ENCODE measurements at places on chromosomes 4 and X.

- no peak for DNase-seq
Observed at GRCh38 chrX:35622601-35623000, 175.5 kb upstream of the MAGEB16 start.

DNA sequence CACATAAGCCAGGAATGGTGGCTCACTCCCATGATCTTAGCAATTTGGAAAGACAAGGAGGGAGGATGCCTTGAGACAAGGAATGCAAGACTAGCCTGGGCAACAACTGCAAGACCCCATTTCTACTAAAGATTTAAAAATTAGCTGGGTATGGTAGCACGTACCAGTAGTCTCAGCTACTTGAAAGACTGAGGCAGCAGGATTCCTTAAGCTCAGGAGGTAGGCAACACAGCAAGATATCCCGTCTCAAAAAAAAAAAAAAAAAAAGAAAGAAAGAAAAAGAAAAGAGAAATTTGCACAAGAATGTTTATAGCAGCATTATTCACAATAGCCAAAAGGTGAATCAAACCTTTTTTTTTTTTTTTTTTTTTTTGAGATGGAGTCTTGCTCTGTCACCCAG, 29.7 kb downstream of the PDS5A start:
- no peak for DNase-seq

- no peak for DNase-seq
Observed at GRCh38 chr4:55758570-55758969, 61.0 kb upstream of the EXOC1L start.

DNA sequence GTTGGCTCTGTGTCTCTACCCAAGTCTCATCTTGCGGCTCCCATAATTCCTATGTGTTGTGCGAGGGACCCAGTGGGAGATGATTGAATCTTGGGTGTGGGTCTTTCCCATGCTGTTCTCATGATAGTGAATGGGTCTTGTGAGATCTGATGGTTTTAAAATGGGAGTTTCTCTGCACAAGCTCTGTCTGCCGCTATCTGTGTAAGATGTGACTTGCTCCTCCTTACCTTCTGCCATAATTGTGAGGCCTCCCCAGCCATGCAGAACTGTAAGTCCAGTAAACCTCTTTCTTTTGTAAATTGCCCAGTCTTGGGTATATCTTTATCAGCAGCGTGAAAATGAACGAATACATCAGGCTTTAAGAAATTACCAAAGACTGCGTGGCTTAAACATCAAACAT, 31.2 kb downstream of the STIM2 start:
- no peak for DNase-seq

- no peak for DNase-seq
Observed at GRCh38 chr4:6695660-6696610, 2.3 kb downstream of the S100P start.

DNA sequence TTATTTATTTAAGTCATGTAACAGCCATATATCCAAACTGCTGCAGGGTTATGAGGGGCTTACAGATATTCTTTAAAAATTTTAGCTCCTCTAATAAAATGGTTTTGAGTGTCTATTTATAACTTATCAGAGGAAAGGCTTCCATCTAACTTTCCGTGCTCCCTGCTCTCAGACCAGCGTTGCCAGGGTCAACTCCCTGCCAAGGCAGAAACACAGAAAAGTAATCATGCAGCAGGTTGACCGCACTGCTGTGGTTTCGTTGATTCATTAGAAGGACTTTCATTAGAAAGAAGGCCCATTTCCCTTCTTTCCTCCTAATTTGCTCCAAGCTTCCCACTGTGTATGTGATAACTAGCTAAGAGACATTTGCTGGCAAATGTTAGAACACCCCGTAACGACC, 33.9 kb downstream of the BCLAF3 start:
- DNase-seq = no peak

- DNase-seq = no peak
Observed at GRCh38 chr4:125316401-125316790, 1.6 kb downstream of the FAT4 start.

- no peak for DNase-seq
Observed at GRCh38 chr4:105625214-105625613, 72.8 kb downstream of the ARHGEF38 start.

GRCh38 chr4:5218376-5219069, 167.2 kb downstream of the STK32B start:
- DNase-seq = no peak

GRCh38 chrX:84123585-84123984, 64.4 kb downstream of the RPS6KA6 start:
- DNase-seq = no peak

DNA sequence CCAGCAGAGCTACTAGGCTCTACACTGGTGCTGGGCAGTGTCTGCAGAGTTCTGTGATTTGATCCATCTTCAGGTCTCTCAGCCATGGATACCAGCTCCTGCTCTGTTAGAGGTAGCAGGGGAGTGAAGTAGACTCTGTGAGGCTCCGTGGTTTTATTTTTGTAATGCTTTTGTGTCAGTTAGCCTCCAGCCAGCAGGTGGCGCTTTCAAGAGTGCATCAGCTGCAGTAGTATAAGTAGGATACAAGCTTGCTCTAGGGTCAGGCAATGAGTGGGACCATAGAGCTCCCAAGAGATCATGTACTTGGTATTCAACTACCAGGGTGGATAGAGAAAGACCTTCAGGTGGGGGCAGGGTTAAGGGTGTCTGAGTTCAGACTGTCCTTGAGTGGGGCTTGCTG, 362.5 kb upstream of the TRAM1L1 start:
- DNase-seq = no peak

DNA sequence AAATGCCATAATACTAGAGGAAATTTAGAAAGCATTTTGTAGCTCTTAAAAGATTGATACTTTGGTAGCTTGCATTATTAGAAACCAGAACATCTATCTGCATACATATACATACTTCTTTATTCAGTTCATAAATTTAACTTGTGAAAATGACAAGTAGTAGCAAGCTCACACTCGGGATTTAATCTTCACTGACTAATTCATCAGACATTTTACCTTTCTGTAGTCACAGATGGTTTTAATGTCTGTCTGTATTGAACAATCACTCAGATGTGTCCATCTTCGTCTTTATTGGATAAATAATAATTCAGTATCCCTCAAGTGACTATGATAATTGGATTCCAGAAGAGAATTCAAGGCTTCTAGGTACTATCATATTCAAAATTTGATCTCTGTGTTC, 232.3 kb downstream of the TENM3 start:
- no peak for DNase-seq

- no peak for DNase-seq
Observed at GRCh38 chrX:24285082-24285481, 28.8 kb downstream of the SUPT20HL2 start.

- DNase-seq = no peak
Observed at GRCh38 chrX:8430444-8430843, 34.2 kb upstream of the VCX3B start.

- no peak for DNase-seq
Observed at GRCh38 chr4:78772526-78773091, 3.5 kb upstream of the BMP2K start.

DNA sequence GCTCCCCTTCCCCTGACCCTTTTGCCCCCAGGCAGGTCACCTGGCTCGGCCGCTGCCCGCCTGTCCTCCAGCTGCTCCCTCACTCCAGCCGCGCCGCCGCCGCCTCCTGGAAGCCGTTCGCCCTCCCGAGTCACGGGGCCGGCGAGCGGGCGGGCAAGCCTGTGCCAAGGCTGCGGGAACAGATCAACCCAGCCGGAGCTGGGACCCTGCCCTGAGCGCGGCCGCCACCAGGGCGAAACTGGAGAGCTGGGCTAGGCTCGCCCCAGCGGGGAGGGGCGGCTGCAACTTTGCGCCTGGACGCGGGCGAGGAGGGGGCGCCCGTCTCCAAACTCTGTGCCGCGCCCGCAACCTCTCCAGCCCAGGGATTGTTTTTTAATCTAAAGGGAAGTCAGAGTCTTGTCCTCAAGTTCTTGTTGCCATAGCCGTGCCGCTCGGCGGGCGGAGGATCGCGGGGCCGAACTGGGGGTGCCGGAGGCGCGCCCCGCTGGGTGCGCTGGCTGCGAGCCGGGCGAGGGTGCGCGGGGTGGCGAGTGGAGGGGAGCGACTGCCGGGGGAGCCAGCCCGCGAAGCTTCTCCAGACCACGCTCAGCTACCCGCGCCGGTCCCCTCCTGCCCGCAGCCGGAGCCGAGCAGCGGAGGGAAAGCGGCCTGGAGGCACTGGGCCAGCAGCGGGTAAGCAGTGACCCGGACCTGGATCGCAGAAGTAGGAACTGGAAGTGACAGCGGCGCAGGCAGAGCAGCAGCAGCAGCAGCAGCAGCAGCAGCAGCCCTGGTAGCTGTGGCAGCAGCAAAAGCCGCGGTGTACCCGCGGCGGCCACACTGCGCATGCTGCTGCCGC, 13.4 kb downstream of the ARHGEF6 start:
- no peak for DNase-seq

- DNase-seq = no peak
Observed at GRCh38 chrX:106451933-106452332, 159.8 kb upstream of the RADX start.

GRCh38 chr4:102328045-102328444, 17.2 kb downstream of the SLC39A8 start:
- DNase-seq = no peak

GRCh38 chrX:71492231-71493065, 40.5 kb upstream of the OGT start:
- DNase-seq = no peak

DNA sequence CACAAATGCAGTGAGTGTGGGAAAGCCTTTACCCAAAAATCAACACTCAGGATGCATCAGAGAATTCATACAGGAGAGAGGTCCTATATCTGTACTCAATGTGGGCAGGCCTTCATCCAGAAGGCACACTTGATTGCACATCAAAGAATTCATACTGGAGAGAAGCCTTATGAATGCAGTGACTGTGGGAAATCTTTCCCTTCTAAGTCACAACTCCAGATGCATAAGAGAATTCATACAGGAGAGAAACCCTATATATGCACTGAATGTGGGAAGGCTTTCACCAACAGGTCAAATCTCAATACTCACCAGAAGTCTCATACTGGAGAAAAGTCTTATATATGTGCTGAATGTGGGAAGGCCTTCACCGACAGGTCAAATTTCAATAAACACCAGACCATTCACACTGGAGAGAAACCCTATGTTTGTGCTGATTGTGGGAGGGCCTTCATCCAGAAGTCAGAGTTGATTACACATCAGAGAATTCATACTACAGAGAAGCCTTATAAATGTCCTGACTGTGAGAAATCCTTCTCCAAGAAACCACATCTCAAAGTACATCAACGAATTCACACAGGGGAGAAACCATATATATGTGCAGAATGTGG, 79.3 kb downstream of the ZNF81 start:
- no peak for DNase-seq

DNA sequence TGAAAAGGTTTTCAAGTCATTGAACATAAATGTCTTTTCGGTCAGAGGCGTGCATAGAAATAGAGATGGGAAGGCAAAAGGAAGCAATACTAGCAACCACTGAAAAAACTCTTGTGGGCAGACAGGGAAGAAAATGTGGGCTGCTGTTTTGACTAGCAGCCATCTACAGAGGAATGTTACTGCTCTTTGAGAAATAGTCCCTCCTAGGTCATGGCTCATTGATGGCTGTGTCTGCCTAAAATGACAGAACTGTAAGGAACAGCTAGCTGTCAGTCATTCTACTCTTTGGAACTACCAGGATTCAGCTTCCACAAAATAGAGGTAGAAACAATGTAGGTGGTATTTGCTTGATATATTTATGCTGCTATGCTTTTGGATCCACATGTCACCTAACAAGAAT, 26.9 kb upstream of the TMPRSS11B start:
- no peak for DNase-seq

DNA sequence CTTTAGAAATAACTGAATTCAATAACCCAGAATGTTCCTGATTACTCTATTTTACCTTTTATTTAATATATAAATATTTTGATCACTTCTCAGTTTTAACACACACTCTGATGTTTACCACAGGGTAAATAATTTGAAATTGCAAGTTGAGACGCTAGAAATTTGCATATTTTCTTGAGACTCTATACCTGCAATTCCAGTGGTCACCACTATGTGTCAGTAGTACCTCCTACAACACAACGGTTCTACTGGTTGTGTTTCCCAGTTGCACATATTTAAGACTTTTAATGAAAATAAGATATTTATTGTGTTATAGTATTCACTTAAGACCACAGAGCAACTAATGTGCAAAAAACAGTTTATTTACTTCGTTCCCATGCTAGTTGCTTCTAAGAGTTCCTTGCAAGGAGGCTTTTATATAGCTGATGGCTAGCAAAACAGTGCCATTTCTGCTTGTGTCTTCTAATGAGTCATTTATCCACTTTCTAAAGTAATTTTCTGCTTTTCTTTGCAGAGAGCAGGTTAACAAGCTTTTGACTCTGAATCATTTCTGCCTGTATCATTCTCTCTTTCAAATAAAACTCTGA, 98.9 kb upstream of the PDLIM3 start:
- DNase-seq = no peak

DNA sequence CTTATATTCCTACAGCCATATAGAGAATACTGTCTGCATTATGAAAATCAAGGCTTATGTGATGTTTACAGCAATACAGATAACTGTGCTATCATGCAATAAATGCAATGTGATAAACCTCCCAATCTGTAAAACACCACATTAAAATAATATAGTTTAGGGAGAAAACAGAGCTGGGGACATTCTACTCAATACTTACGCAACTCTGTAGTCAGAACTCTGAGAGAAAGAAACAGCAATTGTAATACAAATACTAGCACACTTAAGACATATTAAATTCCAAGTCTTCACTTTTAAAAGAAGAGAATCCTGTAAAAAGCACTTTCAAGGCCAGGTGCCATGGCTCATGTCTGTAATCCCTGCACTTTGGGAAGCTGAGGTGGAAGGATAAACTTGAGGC, 61.4 kb downstream of the ANKRD17 start:
- DNase-seq = no peak

DNA sequence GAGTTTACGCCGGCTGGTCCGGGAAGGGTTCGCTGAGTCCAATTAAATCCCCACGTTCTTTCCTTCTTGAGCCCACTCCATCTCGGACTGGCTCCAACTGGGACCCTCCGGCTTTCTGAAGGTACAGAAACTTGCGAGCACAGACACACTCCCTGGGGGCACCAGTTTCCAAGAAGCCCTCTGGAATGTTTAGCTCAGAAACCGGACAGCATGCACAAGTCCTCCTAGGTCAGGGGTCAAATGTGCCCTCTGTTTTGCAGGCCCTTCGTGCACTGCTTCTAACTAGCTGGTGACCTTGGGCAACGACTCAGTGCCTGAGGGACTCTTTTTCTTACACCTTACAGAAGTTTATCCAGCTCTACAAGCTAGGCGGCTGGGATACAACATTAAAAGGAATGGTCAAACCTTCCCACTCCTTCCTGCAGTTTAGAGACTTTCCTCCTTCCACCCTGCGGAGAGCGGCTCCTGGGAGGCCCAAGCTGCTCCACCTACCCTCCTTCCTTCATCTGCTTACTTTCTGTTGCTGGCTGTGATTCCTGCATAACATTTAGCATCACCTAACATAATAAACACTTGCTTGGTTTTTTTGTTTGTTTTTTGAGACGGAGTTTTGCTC, 275.5 kb downstream of the BCOR start:
- no peak for DNase-seq

GRCh38 chr4:6845027-6845426, 62.5 kb downstream of the KIAA0232 start:
- no peak for DNase-seq

- DNase-seq = no peak
Observed at GRCh38 chr4:55291227-55291640, 54.8 kb upstream of the SRD5A3 start.

All from BJ (cell line).